Activated naive CD8-positive, alpha-beta T cell treated with anti-CD3 and anti-CD28 coated beads, Interleukin-2, amount 50 U/mL, for 16 hours (primary cell): ENCODE measurements at places on chromosomes 4 and X.
A peak's percentile ranks its signal among the peaks of the same experiment; 100 is the strongest.

- DNase-seq: no peak
Observed at GRCh38 chrX:46991664-46992063, 79.4 kb downstream of the JADE3 start.

DNA sequence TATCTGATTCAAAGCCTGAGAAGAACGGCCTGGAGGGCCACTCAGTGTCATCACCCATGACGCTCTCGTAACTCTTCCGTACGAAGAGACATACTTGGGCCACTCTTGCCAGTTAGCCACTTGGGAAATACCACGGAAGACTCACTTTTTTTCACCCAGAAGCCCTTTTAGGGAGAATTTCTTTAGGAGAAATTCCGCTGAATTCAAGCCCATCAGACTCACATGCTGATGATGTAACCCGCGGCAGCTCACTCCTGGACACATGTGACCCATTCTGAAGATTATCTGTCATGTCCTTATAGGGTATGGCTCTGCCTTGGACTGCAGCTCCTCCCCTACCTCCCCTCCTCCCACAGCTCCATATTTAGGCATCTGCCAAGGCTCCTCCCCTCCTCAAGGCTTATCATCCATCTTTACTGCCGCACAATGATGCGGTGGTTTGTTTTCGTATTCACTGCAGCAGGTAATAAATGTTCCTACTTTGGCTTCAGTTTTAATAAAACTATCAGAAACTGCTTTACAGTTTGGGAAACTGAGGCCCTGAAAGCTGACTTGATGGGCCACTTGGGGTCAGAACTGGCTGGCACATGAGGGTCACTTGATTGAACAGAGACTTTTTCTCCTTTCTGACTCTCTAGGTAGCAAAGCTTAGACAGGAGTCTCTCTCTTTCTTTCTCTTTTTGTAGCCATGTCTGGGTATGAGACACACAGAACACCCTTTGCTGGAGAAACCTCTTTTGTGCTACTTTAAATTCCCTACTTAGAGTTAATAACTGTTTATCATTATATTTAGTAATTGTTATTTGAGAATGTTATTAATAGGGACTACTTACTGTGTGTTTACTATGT lies 42.1 kb downstream of the RHOH start:
- DNase-seq: peak; percentile 57

GRCh38 chrX:53678667-53679066 lies 7.9 kb downstream of the HUWE1 start:
- DNase-seq: no peak

DNA sequence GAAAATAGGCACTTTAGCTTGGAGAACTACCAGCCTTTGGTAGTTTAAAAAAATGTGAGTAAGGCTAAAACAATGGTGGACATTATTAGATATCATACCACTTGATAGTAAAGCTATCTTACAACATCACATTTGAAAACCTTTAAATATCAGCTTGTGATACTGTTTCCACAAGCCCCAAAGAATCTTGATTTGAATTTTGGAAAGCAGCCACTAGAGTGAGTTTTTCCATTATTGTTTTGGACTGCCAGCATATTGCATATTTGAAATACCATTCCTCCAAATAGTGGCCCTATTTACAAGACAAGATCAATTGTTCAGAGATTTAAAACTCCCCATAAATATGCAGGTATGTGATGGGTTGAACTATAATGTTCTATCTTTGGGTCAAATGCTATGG lies 303.0 kb upstream of the PRPS2 start:
- no peak for DNase-seq

- DNase-seq: no peak
Observed at GRCh38 chr4:31598639-31599038, 878.5 kb downstream of the PCDH7 start.

DNA sequence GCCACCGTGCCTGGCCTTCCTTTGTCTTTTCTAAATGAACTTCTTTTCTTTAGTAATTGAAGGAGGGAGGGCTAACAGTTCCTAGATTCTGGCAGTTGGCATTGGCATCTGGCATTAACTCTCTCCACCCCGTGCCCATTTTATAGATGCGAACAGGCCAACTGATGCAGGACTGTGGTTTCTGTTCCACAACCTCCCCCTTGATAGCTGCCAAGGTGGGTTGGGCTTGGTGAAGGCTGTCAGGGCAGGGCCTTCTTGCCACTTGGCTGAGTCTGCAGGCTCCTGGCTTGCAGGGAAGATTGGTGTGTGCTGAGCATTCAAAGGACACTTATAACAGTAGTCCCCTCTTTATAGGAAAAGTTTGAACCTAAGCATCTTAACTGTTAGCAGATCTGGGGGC lies 4.3 kb downstream of the SOWAHD start:
- no peak for DNase-seq

DNA sequence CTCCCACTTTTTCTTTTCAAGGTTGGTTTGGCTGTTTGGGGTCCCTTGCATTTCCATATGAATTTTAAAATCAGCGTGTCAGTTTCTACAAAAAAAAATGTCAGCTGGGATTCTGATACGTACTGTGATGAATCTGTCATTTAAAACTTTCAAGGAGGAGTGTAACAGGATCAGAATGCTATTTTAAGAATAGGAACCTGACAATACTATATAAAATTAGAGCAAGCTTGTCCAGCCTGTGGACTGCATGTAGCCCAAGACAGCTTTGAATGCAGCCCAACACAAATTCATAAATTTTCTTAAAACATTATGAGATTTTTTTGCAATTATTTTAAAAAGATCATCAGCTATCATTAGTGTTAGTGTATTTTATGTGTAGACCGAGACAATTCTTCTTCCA lies 56.5 kb downstream of the TMEM164 start:
- DNase-seq: no peak

DNA sequence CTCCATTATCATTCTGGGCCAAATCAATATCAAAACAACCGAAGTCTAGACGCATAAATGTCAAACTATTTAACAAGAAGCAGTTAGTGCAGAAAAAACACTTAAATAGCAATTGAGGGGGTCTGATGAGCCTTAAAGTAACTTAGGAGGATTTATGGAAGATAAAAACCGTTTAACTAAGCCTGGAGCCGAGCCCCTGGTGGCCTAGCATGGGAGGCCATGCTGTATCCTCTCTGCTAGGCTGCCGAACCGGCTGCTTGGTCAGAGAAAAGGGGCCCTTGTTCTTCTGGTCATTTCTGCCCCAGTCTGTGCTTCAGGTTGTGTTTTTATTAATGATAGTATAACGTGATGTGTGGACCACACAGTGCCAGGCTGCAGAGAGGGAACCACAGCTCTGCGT lies 72.4 kb downstream of the CPZ start:
- DNase-seq: no peak

GRCh38 chrX:37813570-37813969 lies 33.7 kb downstream of the CYBB start:
- DNase-seq: no peak

- DNase-seq: no peak
Observed at GRCh38 chr4:159481936-159482335, 379.1 kb downstream of the RAPGEF2 start.

DNA sequence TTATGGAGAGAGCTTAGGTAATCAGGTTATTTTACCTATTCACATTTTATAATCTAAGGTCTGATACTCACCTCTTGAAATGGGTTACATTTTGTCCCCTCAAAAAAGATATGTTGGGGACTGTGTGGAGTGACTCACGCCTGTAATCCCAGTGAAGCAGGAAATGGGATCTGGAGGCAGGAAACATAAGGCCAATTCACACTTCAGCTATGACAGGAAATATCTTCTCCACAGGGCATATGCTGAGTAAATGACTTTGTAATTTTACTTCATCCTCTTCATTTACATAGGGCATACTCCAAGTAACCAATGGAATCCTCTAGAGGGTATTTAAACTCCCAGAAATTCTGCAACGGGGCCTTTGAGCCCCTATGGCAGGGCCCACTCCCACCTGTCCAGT lies 54.8 kb upstream of the ZMAT1 start:
- no peak for DNase-seq

DNA sequence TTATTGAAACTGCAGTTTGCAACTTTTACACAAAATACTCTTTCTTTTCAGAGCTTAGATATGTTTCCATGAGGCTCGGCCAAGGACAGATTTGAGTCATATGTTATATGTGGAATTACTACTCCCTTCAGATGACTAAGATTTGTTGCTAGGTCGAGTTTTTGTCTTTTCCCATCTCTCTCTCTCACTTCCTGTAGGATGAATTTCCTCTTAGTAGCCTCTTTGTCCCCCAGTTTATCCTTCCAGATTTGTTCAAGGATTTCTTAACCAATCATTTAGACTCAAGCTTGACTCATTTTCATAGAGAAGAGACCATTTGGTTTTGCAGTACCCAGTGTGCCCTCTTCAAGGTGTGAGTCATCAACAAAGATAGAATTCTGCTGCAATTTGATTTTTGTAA lies 209.2 kb downstream of the GLUD2 start:
- no peak for DNase-seq

DNA sequence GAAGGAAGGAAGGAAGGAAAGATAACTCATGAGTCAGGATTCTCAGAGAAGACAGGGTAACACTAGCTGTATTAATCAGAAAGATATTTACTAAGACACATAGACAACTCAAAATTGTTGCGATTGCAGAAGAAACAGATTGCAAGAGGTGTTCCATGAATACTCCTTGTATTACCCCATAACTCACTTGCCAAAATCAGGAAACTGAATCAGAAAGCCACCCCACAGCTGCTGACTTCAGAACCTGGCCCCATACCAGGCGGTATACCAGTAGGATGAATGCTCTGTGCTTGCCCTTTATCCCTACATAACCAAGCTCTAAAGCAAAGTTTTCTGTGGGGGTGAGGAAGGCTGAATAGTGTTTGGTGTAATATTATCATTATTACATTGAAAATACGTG lies 468.5 kb downstream of the IQCM start:
- DNase-seq: no peak

GRCh38 chr4:41319553-41319952 lies 62.8 kb downstream of the UCHL1 start:
- no peak for DNase-seq

DNA sequence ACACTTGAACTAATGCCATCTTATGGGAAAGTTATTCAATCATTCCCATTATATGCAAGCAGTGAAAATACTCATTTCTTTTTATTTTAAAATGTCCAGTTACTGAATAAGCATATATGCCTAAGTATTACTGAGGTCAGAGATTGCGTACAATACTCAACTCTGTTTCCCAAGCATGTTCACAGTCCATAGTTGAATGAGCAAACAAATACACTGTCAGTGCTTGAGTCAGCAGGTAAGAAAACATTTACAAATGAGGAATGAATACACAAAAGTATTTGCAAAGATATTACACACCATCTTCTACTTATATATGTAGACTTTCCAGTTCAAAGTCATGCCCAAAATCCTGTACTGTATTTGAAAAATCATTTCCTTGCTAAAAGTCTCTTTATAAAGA lies 74.1 kb downstream of the TSPAN5 start:
- no peak for DNase-seq

- no peak for DNase-seq
Observed at GRCh38 chr4:7161721-7162214, 30.6 kb upstream of the SORCS2 start.

DNA sequence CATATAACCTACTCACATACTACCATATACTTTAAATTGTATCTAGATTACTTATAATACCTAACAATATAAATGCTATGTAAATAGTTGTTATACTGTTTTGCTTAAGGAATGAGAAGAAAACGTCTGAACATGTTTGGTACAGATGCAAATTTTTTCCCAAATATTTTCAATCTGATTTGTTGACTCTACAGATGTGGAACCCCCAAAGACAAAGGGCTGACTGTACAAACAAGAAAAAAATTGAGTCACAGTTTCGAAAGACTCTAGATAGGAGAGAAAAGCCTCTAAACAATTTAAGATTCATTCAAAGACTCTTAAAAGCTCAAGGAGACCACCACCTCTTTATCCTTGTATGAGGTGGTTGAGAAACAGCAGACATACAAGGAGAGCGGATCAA lies 142.8 kb downstream of the SLC7A11 start:
- DNase-seq: no peak

DNA sequence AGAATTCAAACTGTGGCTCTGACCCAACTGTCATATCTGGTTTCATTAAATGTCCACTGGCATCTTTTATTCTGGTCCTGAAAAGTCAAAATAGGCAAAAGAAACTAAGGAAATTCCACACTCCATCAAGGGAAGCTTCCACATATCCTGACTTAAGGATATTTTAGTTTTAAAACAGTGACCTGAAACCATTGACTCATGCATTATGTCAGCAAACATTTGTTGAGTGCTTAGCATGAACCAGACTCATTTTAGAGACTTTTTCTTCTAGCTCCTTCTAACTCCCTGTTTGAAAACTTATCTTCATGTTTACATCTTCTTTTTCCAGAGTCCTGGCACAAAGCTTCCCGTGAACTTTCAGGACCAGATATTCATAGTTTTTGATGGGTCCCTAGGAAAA lies 6.9 kb upstream of the CXCL1 start:
- DNase-seq: no peak

DNA sequence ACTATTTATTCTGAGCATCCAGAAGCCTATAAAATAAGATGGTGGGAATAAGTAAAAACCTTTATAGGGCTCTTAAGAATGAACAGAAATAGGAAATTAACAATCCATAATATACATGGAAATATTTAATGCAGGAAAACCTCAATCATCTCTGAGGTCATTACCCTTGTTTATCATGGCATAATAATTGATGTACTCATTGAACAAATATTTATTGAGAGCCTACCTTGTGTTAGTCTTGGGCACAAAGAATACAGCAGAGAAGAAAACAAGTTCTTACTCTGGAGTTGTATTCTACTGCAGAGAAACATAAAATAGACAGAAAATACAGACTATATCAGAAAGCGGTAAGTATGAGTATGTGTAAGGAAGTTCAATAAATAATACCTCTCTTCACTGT lies 167.2 kb downstream of the COX18 start:
- DNase-seq: no peak

DNA sequence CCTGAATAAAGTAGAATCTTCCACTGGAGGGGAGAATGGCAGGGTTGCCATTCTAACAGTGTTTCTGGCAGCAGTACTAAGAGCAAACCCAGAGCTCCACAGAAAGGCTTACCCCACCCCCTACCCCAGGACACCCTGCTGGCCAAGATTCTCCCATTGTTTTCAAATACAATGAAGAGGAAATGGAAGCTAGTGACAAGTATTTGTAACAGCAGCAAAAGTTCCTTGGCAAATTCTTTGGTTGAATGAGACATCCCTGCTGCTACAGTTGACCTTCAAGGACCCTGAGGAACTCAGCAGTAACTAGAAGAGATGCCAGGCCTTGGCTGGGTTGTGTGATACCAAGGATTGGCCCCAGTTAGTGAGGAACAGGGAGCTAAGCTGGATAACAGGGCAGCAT lies 124.2 kb upstream of the DGKK start:
- DNase-seq: no peak

DNA sequence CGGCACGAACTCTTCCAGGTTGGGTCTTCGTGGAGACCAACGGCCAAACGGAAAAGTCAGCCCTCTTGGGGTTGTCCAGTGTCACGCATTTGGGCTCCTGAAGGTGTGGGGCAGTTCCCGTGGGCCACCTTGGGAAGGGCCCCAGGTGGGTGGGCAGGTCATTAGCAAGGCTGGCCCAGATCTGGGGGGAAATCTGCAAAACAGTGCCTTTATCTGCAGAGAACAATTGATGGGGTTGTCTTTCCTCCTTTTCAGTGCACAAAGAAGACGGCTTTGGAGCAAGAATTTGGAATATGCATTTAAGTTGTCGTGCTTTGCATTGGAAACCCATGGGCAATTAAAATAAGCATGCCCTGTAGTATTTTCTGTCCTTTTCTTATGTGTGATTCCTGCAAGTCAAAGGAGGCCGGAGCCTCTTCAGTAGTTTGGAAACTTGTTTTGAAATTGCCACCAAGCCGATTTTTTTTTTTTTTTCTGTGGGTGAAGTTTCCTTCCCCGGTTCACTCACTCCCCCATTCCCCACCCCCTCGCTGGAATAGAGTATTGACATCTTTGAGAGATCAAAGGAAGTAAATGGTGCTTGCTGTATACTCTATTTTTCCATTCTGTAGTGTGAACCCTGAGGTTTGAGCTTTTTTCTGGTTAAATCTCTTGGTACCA lies 9.8 kb downstream of the ZIC3 start:
- DNase-seq: no peak
